Kidney (tissue), 22 donors: ENCODE measurements at places on chromosomes 5 and 9. TPM values are rescaled to one million over a fixed set of nuclear protein-coding genes. Genes with fewer than 3 reads are reported as not detected.
A peak's percentile ranks its signal among the peaks of the same experiment; 100 is the strongest.

The ZBTB34 gene
- polyA plus RNA-seq, result 2.5 TPM

The DOCK8 gene
- polyA plus RNA-seq, result 5.0 TPM

The CCNH gene
- polyA plus RNA-seq, result 49.7 TPM

GRCh38 chr5:45205403-45205961 is 396.7 kb downstream of the MRPS30 start:
- no peaks in the 10 kb centered on the region for H3K4me1 ChIP-seq
- no peaks in the 10 kb centered on the region for H3K36me3 ChIP-seq
- H3K4me3 ChIP-seq, result no peak overlapping the region
- no peak for DNase-seq
- H3K27me3 ChIP-seq, result no peaks in the 10 kb centered on the region

DNA sequence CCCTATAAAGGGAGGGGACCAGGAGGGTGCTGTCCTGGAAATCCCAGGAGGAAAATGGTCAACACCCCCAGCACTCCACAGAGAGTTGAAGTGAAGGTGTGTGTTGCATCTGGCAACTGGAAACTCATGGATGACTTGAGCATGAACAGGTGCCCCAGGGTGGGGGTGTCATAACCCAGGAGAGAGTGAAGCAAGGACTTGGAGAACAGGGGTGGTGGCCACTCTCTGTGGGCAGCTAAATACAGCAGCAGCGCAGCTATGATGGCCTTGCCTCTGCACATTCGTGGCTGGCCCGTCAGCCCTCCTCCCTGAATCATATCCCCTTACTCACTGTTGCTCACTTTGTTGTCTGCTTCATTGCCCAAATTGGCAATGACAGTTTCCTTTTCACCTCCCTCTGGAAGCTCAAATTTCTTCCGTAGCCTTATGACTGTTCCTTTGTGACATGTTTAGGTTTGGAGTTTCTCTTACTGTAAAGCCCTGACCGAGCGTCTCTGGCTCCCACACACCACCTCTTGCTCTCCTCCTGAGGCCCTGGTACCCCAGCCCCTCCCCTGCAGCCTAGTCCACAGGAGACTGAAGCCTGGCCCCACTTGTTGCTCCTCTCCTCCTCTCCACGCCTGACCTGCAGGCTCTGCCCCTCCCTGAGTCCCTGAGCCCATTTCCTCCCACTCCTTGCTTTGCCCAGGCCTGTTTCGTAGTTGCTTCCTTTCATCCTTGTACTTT is 185.8 kb downstream of the CD180 start:
- no peak overlapping the region for H3K27ac ChIP-seq
- H3K36me3 ChIP-seq, result no peaks in the 10 kb centered on the region
- H3K4me3 ChIP-seq, result no peak overlapping the region
- H3K4me1 ChIP-seq, result peaks cover 16% of the 10 kb centered on the region
- DNase-seq, result peak; percentile 81

DNA sequence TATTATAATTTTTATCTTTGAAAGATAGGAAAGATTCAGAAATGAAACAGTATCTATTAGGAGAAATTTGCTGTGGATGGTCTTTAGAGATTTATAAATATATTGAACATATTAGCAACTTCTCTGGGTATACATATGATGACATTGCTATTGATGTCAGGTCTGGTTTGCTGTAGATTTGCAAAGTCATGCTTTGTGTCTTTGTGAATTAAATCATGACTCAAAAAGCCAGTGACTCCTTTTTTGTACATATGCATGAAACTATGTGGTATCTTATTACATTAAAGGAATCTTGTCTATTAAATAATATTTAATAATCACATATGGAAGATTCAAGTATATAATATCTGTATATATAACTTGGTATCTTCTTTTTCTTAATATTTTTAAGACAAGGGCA is 141.9 kb downstream of the ST8SIA4 start:
- H3K4me3 ChIP-seq, result no peak overlapping the region
- DNase-seq, result no peak
- H3K27me3 ChIP-seq, result no peaks in the 10 kb centered on the region
- no peaks in the 10 kb centered on the region for H3K36me3 ChIP-seq
- H3K27ac ChIP-seq, result no peak overlapping the region

DNA sequence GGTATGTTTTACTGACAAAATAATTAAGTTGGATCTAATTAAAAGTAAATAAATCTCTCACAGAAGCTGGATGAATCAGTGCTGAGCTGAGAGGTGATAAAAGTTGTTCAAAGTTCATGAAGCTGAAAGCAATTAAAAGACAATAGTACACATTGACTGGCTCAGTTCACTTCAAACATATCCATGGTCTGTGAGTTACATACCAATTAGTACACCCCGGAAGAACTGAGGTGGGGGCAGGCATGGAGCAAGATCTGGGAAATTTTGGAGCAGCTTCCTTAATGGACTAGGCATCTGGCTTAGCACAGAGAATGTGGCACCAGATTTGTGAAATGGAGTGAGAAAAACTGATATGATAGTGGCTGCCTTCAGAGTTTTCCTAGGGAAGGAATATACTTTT is 152.7 kb downstream of the ATP10B start:
- DNase-seq, result no peak
- no peaks in the 10 kb centered on the region for H3K36me3 ChIP-seq
- H3K4me1 ChIP-seq, result no peaks in the 10 kb centered on the region
- no peak overlapping the region for H3K4me3 ChIP-seq
- H3K27me3 ChIP-seq, result no peaks in the 10 kb centered on the region

DNA sequence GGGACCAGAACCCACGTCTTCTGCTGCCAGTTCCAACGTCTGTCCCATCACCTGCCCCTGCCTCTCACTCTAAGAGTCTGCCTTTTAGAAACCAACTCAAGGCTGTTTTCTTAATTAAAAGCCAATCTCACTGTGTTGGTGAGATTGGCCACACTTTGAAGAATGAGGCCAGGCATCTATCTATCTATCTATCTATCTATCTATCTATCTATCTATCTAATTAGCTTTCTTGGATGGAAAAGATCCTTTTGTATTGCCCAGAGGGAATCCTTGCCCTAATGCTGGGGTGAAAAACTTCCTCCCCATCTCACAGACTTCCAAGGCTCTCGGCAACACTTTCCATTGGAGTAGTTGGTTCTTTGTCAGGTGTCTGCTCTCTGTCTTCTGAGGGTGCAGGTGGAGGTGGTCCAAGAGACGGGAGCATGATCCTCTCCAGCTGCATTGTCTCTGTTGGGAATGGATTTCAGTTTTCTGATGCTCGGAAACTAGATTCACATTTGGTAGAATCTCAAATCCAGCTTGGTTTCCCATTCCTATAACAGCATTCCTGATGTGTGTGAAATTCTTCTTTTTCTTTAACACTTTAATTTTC is 57.9 kb downstream of the GALNT12 start:
- no peaks in the 10 kb centered on the region for H3K27me3 ChIP-seq
- H3K27ac ChIP-seq, result no peak overlapping the region
- no peaks in the 10 kb centered on the region for H3K36me3 ChIP-seq

DNA sequence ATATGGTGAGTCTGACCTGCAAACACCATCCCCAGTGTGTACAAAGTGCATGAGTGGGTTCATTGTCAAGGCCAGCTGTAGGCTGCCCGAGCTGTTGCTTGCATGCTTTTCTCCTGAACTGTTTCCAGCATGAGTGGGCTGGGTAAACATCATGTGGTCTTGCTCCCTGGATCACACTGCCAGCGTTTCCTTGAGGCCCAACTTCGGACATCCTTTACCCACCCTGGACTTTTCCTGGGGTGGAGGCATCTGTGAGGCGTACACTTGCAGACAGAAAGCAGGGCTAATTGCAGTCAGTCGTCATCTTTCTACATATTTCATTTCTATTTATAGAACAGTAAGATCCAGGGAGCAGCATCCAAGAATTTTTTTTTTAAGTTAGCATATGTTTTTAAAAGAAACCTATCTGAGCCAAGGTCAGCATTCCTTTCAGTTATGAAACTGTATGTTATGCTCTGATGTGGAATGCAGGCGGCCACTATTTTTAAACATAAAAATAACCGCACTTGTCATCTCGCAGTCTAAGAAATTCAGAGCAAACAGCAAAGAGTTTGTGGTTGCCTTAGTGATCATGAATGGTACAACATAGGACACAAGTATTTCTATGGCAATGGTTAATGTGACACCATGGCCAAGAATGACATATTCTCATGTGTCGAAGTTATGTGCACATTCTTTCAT is 106.5 kb upstream of the DMRT1 start:
- DNase-seq, result no peak
- no peaks in the 10 kb centered on the region for H3K4me1 ChIP-seq
- no peak overlapping the region for H3K4me3 ChIP-seq
